Subcutaneous adipose tissue (tissue), 4 donors: ENCODE measurements at places on chromosomes 12 and 14. TPM values are rescaled to one million over a fixed set of nuclear protein-coding genes. Genes with fewer than 3 reads are reported as not detected.

RIPK3 gene
- total RNA-seq: 13.0 TPM

CCND2 gene
- total RNA-seq: 52.2 TPM

KRT4 gene
- not detected for total RNA-seq

SAMD15 gene
- not detected for total RNA-seq

MAP3K9 gene
- 0.16 TPM for total RNA-seq

R3HDM2 gene
- total RNA-seq: 51.2 TPM

DENR gene
- 19.6 TPM for total RNA-seq

SSTR1 gene
- total RNA-seq: not detected

LMNTD1 gene
- not detected for total RNA-seq

HCAR1 gene
- 7.7 TPM for total RNA-seq

CCDC184 gene
- 0.22 TPM for total RNA-seq

STAT6 gene
- total RNA-seq: 110 TPM

PTHLH gene
- 4.2 TPM for total RNA-seq

CNPY2 gene
- total RNA-seq: 60.0 TPM
